ENCODE measurements at places on chromosomes 5 and 9.

DNA sequence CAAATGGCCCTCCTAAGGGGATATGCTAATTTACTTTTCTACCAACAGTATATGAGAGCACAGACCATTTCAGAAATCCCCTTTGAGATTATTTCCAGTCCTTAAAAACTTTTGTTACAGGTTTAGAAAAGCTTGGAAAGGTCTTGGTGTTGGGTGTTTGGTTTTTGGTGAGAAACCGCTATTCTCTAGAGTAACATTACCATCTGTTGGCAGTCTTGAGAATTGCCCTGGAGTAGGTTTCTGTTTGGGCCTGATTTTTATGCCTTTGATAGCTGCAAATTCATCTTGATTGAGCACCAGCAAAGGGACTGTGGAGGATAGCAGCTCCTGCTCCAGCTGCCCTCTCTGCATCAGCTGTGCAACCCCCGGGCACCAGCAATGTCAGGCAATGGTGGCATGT lies 8.0 kb downstream of the NUDT2 start:
- DNase-seq, result no peak

- no peak for DNase-seq
Observed at GRCh38 chr9:115999498-115999897, 154.1 kb upstream of the PAPPA start.

DNA sequence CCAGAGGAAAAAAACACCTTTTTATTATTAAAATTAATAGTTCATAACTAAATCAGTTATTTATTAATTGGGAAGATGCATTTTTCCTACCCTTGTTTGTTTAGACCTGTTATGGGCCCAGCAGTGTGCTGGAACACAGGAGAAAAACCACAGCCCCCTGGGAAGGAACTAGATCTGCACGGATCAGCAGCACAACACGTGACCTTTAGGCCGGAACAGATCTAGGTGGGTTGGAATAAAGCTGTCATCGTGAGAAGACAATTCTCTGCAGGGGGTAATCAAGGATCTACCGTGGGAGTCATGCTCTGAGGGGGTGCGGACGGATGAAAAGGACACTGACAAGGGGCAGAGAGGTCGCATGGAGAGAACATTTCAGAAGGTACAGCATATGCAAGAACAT lies 95.8 kb upstream of the SPATA31C2 start:
- no peak for DNase-seq

DNA sequence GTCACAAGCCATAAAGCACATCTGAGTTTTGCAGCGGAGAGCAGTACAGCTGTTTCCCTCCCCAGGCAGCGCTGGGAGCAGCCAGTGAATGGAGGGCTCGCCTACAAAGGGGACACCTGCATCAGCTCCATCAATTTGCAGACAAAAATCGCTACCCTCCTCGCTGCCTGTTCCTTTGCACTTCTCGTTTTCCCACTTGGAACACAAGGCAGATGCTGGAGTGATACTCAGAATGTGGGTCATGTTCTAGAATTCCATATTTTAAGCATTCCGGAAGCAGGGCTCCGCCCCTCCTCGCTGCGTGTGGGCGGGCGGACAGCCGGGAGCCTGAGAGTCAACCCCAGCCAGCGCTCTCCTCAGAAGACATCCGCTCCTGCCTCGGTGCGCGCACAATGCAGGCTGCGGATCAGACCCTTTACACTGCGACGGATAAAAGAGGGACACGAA lies 92.1 kb downstream of the LMNB1 start:
- DNase-seq, result no peak

GRCh38 chr5:142208777-142209312 lies 100.3 kb downstream of the NDFIP1 start:
- no peak for DNase-seq

- DNase-seq, result no peak
Observed at GRCh38 chr9:79974806-79975422, 403.1 kb downstream of the TLE4 start.

GRCh38 chr9:21715408-21715807 lies 87.0 kb upstream of the MTAP start:
- DNase-seq, result no peak

- no peak for DNase-seq
Observed at GRCh38 chr9:126002476-126003350, 255.5 kb downstream of the PBX3 start.

GRCh38 chr5:98428806-98429205 lies 344.7 kb upstream of the RGMB start:
- no peak for DNase-seq

DNA sequence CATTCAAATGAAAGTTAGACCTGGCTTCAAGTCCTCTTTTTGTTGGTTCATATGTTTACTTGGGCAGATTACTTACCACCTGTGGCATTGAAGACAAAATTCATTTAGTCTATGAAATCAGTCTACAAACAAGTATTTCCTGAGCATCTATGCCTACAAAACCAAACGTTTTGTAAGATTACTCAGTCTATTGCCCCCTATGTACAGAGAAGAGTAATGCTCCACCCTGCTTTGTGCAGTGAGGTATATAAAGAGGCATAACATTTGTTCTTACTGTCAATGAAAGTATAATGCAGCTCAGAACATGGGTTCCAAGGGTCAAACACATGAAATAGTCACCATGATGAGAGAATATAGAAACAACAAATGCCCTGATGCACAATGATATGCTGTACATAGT lies 580.7 kb downstream of the KIF4B start:
- no peak for DNase-seq

Measured in stimulated activated CD4-positive, alpha-beta T cell treated with anti-CD3 and anti-CD28 coated beads, Interleukin-1b, Interleukin-23, amount 100 ng/mL, for 1 hour (primary cell).